ENCODE measurements at places on chromosomes 16 and 17.

DNA sequence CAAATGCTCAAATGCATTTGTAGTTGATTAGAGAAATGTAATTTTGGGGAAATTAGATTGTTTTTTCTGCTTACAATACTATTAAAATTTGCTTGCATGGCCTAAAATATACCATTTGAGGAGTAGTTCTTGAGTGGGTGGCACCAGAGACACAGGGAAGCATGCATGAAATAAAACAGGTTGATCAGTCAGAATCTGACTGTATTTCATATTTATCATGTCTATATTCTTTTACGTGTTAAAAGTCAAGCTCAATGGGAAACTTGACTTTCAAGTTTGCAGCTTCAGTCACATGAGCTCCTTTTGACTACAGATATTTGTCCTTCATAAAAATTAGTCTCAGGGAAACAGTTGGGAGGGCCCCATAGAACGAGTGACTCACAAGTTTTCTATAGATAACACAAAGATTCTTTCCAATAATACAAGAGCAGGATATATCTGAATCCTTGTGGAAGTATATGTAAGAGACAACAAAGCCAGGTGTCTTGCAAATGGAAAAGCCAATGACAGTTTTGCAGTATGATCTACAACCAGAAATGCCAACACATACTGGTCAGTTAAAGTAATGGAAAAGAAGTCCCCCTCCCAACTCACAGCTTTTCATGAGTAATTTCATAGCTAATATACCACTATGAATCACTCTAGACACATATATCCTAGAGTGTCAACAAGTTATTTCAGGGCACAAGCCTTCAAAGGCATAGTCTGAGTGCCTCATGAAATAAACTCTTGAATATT is 42.2 kb upstream of the CORO6 start:
- no peak for DNase-seq

- DNase-seq: no peak
These were observed 1.9 kb upstream of the SLC5A2 start for GRCh38 chr16:31480851-31481536.

GRCh38 chr16:85848986-85849385 is 49.5 kb downstream of the COX4I1 start:
- no peak for DNase-seq

DNA sequence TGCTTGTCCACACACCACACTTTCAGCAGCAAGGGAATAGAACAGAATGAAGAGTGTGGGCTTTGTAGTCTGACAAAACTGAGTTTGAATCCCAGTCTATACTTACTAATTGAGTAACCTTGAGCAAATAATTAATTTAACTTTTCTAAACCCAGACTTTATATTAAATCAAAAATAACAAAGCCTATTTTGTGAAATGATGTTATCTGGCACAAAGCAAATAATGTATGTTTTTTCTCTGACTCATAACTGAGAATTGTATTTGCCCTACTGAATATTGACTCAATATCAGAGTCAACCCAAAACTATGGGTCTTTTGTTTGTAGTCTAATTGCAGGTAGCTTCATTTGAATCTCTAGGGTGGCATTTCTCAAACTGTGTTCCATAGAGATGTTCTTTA is 77.9 kb upstream of the TANC2 start:
- DNase-seq: no peak

GRCh38 chr16:651844-652243 is 2.7 kb downstream of the WDR90 start:
- no peak for DNase-seq

- DNase-seq: no peak
These were observed 14.9 kb downstream of the IRF8 start for GRCh38 chr16:85913688-85914422.

DNA sequence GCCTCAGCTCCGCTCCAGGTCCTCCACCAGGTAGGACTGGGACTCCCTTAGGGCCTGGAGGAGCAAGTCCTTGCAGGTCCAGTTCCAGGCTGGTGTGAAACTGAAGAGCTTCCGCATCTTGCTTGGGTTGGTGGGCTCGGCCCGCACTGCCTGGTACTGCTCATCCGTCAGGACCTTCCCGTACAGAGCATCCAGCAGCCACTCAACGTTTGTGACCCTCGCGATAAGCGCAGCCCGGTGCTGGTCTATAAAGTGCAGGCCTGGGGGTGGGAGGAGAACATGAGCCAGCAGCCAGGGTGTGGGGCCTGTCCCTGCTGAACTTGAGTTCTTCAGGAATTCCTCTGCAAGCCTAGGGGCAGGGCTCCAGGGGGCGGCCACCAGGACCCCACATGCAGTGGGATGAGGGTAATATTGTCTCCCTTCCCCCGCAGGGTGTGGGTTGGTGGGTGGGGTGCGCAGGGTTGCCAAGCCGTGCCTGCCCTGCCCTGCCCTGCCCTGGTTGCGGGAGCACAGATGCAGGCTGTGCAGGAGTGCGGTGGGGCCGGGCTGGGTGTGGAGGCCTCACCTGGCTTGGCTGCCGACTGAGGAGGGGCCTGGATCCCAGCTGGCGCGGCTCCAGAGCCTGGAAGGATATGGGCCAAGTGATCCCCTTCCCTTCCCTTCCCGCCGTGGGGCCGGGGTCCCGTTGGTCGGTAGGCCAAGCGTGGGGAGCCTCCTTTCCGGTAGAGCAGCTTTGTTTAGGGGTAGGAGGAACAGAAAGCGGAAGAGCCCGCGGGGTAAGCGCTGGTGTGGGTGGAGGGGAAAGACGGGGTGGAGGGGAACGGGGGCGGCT is 762 bp downstream of the PYCARD start:
- no peak for DNase-seq

DNA sequence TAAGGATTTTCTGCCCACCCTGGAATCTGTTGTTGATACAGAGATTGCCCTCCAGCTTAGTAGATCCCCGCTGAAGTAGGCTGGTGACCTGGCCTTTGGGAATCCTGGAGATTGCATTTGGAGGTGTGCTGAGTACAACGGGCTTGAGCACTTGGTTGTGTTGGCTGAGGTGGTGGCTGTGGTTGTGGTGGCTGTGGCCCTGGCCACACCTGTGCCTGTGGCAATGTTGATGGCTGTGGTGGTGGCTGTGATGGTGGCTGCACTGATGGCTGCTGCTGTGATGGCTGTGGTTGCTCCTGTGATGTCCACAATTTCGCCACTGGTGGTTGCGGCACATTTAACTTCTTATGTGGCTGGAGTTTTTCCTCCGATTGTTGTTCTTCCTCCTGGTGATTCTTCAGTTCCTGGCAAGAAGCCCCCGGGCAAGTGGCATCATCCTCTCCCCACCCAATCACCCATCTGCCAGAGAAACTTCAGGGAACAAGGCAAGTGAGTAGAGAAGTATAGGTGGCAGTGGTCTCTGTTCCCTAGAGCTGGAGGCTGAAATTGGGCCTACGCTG is 4.2 kb downstream of the CCDC200 start:
- no peak for DNase-seq

GRCh38 chr17:79087428-79088143 is 13.0 kb downstream of the ENGASE start:
- DNase-seq: peak; percentile 59

GRCh38 chr17:58308985-58309917 is 19.3 kb downstream of the TSPOAP1 start:
- DNase-seq: no peak

- no peak for DNase-seq
These were observed 7.0 kb upstream of the ARHGAP23 start for GRCh38 chr17:38421171-38421841.

DNA sequence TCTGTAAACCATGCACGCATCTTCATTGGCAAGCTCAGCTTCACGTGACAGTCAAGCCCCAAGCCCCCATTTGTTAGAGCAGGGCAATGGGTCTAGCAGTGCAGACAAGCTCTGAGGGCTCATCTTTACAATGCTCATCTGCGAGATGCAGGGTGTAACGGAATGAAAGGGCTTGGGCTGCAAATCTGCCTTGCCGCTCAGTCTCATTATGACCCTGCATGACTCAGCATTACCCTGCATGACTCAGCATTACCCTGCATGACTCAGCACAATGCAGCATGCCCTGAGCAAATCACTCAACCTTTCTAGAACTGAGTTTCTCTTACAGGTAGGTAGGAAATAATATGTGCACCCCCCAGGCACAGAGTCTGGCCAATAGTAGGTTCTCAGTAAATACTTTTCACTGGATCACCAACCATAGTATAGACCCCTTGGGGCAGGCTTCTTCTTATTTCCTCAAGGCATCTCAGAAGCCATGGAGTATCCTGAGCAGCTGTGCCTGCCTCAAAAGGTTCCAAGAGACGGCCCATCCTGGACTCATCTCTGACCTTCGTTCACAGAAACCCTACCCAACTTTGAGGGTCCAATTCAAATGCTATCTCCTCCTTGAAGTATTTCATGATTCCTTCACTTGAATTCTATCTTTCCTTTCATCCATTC is 391.3 kb upstream of the CDH5 start:
- no peak for DNase-seq

- no peak for DNase-seq
These were observed 49.2 kb downstream of the SREBF1 start for GRCh38 chr17:17787568-17787967.

- no peak for DNase-seq
These were observed 14.6 kb downstream of the RECQL5 start for GRCh38 chr17:75652341-75652740.

GRCh38 chr17:81125573-81126081 is 39.7 kb upstream of the PVALEF start:
- DNase-seq: no peak

- no peak for DNase-seq
These were observed 90.0 kb upstream of the HSBP1 start for GRCh38 chr16:83717814-83718213.

GRCh38 chr17:42337442-42337841 is 49.1 kb downstream of the STAT5A start:
- peak; percentile 38 for DNase-seq

DNA sequence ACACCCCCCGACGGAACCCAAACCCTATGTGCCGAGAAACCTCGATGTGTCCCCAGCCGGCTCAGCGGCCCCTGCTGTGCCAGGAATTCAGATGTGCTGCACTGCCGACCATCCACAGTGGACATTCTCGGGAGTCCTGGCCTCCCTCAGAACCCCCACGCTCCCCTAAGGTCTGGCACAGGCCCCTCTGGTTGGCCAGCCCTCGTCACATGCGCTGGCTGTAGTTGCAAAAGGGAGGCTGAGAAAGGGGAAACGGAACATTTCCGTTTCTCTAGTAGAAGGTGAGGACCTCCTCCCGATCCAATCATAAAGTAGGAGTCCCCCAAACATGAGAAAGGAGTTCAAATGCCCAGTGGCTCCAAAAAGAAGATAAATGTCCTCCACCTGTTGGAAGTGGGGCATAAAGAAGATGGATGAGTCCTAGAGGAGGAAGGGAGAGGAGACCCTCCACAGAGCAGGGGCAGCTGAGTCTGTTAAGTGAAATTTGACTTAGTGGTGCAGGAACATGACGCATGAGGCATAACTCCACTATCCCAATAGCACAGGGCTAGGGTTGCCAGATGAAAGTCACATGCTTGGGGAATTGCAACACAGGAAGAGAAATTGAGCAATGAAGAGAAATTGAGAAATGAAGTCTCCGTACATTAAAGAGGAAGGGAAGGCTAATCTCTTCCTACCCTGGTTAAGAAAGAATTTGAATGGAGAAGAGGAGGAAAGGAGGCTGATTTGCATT is 49.3 kb upstream of the WSB1 start:
- DNase-seq: no peak

GRCh38 chr16:50694206-50694605 is 800 bp downstream of the NOD2 start:
- DNase-seq: no peak

DNA sequence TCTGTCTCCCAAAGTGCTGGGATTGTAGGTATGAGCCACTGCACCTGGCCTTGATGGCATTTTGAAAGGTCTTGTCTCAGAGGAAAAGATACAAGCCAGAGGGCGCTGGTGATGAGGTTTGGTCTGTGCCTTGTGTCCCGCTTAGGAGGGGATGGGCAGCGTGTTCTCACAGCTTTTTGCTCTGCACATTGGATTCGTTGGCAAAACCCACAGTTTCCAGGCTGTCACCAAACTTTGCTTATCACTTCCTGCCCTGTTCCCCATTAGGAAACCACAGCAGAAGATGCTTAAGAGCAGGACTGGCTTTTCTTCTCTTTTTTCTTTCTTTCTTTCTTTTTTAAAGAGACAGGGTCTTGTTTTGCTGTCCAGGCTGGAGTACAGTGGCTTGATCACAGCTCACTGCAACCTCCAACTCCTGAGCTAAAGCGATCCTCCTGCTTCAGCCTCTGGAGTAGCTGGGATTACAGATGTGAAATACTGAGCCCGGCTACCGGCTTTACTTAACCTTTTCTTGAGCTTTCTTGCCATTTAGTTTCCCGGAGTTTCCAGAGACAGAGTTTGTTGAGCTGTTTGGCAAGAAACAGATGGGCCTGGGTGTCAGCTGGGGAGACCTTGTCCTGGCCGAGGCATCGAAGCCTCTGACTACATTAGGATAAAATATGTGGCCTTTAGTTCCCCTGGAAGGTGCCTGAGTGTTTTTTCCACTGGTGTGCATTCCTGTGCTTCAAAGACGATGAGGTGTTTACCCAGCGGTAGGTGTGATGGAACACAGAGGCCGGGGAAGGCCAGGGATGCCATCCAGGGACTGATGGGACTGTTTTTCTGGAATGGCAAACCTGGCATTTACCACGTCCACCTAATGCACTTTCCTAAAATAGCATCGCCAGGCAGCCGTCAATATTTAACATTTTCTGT is 112.9 kb downstream of the ABCC1 start:
- no peak for DNase-seq

GRCh38 chr16:14398014-14398717 is 231.9 kb downstream of the PARN start:
- no peak for DNase-seq

DNA sequence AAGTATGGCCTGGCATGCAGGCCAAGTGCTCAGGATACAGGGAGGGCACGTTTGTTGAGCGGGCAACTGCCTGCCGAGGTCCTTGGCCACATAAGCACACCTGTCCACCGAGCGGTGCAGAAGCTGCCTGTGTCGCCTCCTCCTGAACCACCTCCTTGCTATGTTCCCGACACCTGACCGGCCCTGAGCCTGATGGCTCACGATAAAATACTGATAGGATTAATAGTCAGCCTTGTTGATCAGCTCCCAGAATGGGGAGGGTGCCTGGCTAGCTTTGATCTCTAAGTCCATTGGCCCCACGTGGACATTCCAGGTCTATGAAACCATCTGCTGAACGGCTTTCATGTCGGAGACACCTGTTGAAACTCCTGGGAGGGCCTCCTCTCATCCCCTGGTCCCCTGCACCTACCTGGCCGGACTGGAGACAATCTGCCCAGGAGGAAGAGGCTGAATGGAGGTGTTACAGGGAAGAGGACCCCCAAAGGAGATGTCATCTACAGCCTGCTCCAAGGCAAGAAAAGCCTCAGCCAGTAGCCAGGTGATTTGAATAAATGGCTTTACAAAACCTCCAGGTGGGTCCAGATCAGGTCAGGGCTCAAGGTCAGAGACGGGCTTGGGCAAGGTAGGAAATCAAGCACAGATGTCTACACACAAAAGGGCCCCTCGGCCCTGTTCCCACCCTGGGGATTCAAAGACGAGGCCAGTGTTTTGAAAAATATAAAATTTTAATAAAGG is 33.4 kb downstream of the AXIN2 start:
- DNase-seq: no peak

Data from stimulated activated CD8-positive, alpha-beta memory T cell treated with anti-CD3 and anti-CD28 coated beads, Interleukin-12 subunit alpha, Interleukin-12 subunit beta, amount 100 ng/mL, for 1 hour (primary cell).